ENCODE measurements at places on chromosomes 16 and 17.

- peak; percentile 73 for DNase-seq
Observed at GRCh38 chr16:2752850-2753732, 653 bp downstream of the SRRM2 start.

DNA sequence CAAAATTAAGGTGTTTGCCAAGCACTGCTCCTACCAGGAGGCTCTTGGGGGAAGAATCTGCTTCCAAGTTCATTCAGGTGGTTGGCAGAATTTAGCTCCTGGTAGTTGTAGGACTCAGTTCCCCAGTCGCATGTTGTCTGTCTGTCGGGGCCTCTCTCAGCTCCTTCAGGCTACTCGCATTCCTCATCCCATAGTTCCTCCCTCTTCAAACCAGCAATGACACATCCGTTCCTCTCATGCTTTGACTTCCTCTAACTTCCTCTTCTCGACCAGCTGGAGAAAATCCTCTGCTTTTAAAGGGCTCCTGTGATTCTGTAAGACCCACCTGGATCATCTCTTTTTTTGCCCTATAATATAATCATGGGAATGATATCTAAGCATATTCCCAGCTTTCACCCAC, 108.1 kb downstream of the PMP22 start:
- no peak for DNase-seq

DNA sequence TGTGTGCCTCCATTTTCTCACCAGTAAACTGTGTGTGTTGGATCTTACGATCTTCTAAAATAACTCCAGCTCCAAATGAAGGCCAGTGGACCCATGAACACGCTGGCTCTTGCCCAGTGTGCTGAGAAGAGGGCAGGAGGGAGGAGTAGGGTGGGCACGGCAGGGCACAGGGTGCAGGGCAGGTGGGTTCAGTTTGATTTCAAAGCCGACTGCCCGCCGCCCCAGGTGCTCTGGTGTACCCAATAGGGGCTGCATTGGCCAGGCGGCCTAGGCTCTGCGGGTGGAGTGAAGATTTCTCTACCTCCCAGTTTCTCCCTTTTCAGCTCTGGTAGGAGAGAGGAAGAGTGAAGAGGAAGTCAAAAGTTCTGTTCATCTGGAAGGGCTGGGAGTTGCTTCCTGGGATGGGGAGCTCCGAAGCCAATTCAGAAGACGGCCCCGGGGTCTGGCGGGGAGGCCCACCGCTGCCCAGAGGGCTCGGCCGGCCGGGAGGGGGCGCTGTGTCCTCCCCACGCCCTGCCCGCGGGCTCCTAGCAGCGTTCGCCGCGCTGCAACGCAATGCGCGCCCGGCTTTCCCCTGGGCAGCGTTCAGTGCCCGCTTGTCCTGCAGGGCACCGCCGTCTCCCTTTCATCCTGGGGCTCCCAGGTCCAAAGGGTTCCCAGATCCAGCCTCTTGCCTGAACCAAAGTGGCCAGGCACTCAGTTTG, 1.1 kb upstream of the CRHR1 start:
- DNase-seq: peak; percentile 52

DNA sequence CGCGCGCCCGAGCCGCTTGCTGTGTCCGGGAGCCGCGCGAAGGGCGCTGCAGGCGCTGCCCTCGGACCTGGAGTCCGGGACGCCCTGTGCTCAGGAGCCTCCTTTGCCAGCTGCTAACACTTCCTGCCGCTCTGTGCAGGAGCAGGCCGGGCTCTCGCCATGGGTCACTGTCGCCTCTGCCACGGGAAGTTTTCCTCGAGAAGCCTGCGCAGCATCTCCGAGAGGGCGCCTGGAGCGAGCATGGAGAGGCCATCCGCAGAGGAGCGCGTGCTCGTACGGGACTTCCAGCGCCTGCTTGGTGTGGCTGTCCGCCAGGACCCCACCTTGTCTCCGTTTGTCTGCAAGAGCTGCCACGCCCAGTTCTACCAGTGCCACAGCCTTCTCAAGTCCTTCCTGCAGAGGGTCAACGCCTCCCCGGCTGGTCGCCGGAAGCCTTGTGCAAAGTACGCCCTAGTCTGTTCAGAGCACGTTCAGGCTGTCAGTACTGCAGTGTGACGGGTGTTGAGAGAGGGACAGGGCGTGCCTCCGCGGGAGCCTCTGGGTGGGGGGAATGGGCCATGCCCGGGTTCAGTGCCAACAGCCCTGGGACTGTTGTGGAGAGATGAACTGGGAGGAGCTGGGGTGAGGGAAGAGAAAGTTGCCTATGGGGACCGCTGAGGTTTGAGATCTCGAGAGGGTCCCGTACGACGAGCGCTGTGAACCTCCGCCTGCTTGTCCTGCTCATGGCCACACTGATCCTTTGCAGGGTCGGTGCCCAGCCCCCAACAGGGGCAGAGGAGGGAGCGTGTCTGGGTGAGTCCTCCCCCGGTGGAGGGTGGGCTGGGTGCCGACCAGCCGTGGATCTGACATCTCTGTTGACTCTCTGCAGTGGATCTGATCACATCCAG, 1.3 kb downstream of the ZNF276 start:
- DNase-seq: no peak

- no peak for DNase-seq
Observed at GRCh38 chr17:250487-251300, 69.2 kb upstream of the DOC2B start.

- DNase-seq: no peak
Observed at GRCh38 chr17:38575781-38576180, 30.0 kb downstream of the SRCIN1 start.

DNA sequence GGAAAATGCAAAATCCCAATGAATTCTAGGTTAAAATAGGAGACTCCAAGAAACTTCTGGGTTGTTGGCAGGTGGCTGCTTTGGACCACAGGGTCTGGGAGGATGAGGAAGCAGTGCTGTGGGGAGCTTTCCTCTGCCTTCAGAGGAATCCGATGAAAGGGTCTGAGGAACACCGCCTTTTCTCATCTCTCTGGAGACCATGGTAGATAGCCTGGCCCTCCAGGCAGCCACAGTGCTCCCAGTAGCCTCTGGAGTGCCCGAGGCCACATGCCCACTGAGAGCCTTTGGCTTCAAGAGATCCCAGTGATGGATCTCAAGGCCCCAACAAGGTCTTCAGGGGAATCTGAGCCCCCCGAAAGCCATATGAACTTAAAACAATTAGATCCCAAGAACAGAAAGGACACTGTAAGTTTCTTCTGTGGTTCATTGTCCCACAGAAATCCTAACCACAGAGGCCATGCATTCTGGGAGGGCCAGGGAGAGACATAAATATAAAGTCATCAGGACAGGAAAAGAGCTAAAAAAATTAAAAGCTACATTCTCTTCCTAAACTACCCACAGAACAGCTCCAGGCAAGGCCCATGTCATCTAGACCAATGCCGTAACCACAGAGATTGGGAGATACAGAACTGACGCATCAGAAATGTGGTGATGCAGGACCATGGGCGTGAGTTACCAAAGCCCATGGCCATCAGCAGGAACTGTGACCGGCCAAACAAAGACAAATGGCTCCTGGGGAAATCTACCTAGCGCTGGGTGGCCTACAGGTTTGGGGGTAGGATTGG, 24.3 kb downstream of the TK2 start:
- DNase-seq: peak; percentile 39

DNA sequence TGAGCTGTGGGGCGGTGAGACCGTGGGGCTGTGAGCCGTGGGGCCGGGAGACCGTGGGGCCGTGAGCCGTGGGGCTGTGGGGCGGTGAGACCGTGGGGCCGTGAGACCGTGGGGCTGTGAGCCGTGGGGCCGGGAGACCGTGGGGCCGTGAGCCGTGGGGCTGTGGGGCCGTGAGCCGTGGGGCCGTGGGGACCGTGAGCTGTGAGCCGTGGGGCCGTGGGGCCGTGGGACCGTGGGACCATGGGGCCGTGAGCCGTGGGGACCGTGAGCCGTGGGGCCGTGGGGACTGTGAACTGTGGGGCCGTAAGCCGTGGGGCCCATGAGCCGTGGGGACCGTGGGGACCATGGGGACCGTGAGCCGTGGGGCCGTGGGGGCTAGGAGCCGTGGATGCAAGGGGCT, 24.6 kb upstream of the PVALEF start:
- DNase-seq: no peak

GRCh38 chr17:77604301-77604972, 354.1 kb upstream of the TNRC6C start:
- no peak for DNase-seq

- no peak for DNase-seq
Observed at GRCh38 chr17:79539944-79540705, 70.7 kb downstream of the RBFOX3 start.

DNA sequence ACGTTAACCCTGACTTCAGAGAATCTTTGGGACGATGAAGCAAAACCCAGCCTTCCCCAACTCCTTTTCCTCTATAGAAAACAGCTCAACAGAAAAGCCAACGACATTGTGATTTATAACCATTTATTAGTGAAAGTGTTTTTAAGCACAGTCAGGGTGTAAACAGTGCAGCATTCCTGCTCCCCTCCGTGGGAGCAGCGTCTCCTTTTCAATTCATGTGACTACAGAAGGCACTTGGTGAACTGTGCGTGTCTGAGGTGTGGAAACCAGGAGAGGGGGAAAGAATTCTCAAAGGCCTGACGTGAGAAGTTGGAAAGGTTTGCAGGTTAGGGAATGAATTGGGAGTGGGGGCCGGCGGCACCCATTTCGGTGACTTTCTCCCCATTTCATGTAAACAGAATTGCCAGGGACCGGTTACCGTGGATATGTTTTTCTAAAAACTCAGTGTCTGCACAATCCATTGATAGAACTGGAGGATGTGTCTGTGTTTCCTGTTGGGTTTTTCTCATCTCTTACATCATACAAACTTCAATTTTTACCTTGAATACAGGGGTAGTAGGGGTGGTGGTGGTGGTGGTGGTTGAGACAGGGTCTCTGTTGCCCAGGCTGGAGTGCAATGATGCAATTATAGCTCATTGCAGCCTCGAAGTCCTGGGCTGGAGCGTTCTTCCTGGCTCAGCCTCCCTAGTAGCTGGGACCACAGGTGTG, 53.1 kb downstream of the NDE1 start:
- no peak for DNase-seq

- no peak for DNase-seq
Observed at GRCh38 chr17:77696721-77697460, 261.6 kb upstream of the TNRC6C start.

- no peak for DNase-seq
Observed at GRCh38 chr16:81283044-81283443, 31.7 kb upstream of the GAN start.

DNA sequence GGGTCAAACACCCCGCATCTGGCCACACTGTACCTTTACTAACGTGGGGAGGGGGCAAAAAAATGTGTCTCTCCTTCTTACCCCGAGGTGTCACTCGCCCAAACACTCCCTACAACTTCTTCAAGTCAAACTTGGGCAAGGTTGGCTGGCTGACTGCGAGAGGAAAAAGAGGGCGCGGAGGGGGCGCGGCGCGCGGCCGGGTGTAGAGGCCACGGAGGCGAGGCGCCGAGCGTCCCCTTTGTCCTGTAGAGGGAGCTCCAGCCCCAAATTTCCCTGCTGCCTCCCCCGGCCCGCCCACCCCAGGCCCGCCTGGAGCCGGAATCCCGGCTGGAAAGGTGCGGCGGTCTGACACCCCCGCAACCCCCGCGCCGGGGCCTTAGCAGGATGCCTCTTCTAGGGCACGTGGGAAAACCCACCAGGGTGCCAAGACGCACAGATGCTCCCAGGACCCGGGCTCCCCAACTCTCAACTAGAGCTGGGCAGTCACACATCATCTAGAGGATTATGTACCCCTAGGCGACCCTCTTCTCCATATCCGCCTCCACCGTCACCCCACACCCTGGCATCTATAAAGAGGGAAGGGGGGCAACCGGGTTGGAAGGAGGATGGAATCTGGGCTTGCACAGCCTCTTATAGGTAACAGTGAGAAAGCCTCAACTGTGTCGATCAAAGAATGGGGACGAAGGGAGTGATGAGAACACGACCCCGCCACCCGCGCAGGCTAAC, 4.2 kb downstream of the IRX3 start:
- DNase-seq: peak; percentile 54

- no peak for DNase-seq
Observed at GRCh38 chr16:65314627-65315008, 192.8 kb upstream of the CDH11 start.

DNA sequence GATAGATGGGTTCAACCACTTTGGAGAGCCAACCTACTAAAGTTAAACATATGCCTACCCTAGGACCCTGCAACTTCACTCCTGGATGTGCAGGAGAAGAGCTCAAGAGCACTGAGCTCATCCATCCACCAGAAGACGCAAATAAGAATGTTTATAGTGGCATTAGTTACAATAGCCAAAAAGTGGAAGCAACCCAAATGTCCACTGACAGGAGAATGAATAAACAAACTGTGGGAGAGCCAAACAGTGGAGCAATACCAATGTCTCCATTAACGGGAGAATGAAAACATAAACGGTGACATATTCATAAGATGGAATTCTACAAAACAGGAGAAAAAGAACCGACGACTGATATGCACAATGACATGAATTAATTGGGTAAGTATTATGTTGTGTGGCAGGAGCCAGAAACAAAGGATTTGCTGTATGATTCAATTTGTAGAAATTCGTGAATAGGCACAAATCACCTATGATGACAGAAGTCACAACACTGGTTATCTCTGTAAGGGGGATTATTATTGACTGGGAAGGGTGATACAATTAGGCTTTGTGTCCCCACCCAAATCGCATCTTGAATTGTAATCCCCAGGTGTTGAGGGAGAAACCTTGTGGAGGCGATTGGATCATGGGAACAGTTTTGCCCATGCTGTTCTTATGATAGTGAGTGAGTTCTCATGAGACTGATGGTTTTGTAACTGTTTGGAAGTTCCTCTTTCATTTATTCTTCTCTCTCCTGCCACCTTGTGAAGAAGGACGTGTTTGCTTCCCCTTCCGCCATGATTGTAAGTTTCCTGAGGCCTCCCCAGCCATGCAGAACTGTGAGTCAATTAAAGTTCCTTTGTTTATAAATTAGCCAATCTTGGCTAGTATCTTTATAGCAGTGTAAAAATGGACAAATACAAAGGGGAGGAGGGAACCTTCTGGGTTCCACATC, 57.9 kb upstream of the PLCG2 start:
- DNase-seq: no peak

- peak; percentile 50 for DNase-seq
Observed at GRCh38 chr17:46056800-46057304, 57.8 kb downstream of the STH start.

GRCh38 chr17:65515959-65516948, 45.2 kb downstream of the AXIN2 start:
- no peak for DNase-seq

DNA sequence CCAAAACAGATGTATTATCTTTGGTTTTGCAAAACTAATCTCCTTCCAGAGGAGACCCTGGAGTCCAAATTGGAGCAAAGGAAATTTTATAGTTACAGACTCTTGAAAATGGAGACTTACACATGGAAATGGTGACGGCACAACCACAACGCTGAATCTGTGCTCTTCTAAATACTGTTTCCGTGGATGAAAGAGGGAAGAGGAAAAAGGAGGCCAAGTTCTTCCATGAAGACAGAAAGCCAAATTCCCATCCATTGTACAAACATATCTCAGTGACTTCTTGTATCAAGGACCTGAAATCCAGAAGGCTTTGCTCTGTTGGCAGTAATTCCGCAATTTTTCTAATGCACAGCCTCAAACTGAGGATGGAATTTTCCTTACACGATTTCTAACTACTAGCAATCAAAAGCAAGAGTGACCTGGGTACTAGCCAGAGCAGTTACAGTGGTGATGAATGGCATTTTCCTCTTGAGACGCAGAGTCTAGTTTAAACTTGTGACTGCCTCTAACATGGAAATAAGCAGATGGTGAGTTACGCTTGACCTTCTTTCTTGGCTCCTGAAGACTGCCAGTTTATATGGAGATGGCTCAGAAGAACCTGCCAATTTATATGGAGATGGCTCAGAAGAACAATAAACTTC, 38.5 kb downstream of the VPS53 start:
- no peak for DNase-seq
